ENCODE measurements at places on chromosomes 6 and 20.

DNA sequence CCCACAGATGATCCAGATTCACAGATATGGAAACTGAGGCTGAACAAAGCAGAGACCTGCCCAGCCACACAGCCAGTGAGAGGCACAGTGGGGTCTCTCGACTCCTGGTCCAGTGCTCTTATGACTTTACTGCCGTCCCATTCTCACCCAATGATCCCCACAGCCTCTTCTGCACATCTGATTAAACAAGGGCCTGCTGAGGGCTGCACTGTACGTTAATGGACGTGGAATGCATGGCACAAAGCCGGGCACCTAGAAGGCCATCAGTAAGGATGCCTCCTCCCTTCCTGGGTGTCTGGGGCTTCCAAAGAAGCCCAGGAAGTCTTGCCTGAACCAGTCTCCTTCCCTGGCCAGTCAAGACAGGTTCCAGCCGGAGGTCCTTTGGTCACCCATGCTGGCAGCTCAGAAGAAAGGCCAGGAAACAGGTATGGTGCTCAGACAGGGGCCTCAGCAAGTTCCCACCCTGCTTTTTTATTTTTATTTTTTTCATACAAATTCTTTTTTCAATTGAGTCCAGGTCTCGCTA, 3.8 kb downstream of the TFEB start:
- no peak for DNase-seq

- peak; percentile 57 for DNase-seq
Observed at GRCh38 chr6:97394160-97394748, 111.2 kb upstream of the MMS22L start.

DNA sequence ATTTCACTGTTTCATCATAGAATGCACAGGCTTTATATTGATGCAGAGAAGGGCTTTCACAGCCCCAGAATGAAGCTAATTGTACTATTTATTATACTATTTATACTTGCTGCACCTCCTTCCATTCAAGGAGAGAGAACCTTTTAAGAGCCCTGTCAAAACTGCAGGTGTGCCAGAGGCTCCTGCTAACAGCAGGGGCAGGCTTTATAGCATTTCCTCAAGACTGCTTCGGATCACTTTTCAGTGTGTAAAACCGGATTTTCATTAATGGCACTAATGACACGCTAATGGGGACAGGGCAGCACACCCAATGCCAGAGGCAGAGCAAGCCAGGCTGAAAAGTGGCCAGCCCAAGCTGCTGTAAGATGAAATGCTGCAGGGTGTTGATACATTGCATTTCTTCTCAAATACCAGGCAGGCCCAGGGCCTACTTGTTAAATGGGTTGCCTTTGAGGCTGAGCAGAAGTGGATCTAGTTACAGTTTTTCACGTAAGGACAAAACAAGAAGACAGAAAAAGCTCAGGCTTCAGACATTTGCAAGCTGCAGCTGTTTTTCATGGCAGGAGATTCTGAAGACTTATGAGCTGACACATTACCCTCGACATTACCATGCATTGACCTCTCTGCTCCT, 487.7 kb upstream of the BTBD3 start:
- no peak for DNase-seq

- no peak for DNase-seq
Observed at GRCh38 chr6:90264561-90264960, 32.1 kb downstream of the BACH2 start.

DNA sequence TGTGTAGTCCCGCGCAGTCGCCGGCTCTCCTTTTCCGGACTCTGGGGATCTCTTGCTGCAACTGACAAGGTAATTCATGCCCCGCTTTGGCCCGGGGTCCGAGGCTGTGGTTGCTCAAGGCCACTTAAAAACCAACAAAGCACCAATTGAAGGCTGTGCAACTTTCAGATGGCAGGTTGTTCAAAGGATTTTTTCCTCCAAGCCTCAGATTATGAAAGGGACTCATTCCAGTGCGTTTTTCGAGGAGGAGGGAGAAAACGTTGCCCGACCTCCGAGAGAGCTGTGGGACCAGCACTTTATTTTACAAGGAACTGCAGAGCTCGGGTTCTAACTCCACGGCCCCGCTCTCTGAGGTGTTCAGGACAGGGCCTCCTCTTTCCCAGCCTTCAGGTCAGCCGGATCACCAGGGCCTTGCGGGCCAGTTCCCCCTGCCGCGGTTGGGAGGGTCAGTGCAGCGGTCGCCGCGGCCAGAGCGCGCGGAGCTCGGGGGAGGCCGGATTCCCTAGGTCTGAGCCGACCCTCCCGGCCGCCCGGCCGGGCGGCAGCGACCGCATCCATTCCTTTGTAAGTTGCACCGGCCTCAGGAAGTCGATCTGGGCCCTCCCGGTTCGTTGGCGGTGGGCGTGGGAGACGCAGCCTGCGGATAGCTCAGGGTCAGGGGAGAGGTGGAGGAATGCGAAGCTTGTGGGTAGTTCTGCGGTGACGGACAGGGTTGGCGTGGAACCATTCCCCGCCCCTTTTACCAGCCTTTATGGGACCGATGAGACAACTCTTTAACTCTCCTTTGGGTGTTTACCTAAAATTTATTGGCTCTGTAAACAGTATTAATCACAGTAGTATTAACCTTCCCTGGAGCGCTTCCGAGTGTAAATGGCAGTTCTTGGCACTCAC, 1.6 kb downstream of the UTRN start:
- DNase-seq = no peak

GRCh38 chr6:14673201-14673600, 555.6 kb downstream of the CD83 start:
- no peak for DNase-seq

GRCh38 chr20:62208795-62209755, 11.0 kb downstream of the HRH3 start:
- DNase-seq = no peak

DNA sequence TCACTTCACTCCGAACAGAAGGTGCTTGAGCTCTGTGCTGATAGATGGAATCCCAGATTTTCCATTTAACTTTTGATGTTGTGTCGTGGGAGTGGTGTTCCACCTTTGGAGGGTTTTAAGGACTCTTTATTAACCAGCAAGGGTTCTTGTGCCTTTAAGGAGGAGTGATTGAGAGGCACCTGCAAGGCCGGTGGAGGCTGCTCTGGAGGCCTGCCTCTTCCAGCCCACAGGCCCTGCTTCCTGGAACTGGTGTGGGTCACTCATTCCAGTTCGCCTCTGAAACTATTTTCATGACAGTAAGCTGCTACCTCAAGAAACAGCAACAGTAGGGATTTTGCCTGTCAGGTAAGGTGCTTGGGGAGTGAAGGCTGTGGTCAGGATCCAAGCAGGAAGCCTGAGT, 58.8 kb upstream of the APCDD1L start:
- DNase-seq = no peak

DNA sequence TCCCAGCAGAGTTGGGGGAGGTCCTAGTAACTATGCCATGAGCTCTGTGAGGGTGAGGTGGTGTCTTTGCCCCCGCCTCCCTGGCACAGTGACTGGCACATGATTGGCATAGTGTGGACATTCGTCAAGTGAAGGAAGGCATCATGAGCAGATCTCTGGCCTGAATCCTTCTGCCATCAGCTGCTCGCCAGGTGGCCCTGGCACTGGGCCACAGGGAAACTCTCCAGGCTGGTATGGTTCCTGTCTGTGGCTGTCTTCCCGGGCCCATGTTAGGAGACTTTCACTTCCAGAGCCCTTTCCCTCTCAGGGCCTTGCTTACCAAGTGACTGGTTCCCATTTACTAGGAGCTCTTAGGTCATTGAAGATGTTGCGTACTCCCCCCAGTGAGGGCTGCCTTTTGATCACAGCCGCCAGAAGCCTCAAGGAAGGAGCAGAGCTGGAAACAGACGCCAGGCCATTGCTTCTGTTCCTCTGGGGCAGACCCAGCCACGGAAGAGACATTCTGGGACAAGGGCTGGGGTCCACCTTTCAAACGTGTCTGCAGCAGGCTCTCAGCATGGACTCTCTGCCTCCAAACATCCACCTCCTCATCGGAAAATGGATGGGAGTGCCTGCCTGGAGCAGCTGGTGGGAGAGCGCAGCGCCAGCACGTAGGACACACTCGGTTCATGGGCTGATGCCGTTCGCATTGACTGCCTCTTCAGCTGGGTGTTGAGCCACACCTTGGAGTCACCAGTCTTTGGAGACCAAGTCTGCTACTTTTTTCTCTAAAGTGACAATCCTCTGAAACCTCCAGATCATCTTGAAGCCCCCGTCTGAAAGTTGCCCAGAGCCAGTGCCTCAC, 67.2 kb downstream of the PTPN1 start:
- peak; percentile 58 for DNase-seq

DNA sequence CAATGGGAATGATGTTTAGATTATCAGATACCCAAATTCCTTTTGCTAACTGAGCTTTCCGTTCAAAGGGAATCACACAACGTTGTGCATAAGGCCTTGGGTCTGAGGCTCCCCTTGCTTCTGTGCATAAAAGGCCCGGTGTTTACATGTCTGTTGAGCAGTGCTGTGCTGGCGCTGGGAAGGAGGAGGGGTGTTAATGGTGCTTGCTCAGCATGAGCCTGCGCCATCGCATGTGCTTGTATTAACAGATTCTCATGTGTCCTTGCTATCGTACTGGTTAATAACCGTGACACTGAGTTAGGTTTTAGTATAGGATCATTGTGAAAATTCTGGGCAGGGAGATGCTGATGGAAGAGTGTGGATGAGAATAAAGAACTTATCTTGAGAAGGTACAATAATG, 62.3 kb upstream of the TRAF3IP2 start:
- no peak for DNase-seq

GRCh38 chr20:59371431-59371830, 71.0 kb downstream of the EDN3 start:
- no peak for DNase-seq

- DNase-seq = peak; percentile 87
Observed at GRCh38 chr6:43635387-43636307, at the start of gene MAD2L1BP. Gene MAD2L1BP, plus strand, starts transcription at chr6:43635840. Its CDS starts 36 bp downstream, at chr6:43635876.

- no peak for DNase-seq
Observed at GRCh38 chr20:55174635-55175034, 699.2 kb downstream of the DOK5 start.

GRCh38 chr6:130810307-130811030, 16.7 kb upstream of the SMLR1 start:
- DNase-seq = no peak

- no peak for DNase-seq
Observed at GRCh38 chr6:75220357-75220756, 14.5 kb upstream of the COL12A1 start.

DNA sequence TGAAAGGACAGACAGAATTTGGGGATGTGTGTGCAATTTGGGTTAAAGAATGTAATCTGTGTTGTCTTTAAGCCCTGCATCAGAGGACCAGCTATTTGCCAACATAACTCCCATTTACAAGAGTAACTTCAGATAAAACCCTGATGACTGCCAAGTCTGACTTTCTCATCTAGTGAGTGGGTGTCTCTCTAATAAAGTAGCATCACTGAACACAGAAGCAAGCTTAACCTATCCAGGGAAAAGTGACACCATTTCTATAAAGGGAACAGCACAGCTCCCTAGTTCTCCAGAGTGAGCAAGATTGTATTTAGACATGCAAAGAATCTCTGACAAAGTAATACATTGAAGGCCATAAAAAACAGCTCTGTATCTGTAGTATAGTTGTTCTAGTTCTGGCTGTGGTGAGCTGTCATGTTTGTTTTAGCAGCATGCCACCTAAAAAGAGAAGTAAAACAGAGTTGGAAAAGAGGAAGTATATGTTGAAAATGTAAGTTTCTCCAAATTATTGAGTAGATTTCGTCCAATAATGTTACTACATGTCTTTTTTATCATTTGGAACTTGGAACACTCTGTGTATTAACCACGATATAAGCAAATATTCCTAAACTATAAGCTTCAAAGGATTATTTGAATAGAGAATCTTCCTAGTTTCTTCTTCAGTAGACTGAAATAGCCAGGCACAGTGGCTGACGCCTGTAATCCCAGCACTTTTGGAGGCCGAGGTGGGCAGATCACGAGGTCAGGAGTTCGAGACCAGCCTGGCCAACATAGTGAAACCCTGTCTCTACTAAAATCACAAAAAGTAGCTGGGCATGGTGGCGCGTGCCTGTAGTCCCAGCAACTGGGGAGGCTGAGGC, 8.8 kb upstream of the PIM1 start:
- no peak for DNase-seq

DNA sequence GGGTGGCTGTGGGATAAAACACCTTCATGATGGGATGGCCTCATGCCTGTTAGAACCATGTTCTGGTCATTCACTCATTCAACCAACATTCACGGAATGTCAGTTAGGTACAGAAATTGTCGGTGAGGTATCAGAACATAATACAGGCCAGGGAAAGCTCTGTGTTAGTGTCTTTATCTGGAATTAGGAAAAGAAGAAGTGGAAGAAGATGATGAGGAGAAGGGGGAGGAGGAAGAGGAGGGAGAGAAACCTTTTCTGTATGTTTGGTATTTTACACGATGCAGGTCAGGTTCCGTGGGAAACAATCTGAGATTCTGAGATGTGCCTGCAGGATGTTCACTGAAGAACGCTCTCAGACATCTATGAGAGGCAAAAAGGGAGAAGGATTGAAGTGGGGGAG, 5.6 kb downstream of the ADTRP start:
- DNase-seq = no peak

DNA sequence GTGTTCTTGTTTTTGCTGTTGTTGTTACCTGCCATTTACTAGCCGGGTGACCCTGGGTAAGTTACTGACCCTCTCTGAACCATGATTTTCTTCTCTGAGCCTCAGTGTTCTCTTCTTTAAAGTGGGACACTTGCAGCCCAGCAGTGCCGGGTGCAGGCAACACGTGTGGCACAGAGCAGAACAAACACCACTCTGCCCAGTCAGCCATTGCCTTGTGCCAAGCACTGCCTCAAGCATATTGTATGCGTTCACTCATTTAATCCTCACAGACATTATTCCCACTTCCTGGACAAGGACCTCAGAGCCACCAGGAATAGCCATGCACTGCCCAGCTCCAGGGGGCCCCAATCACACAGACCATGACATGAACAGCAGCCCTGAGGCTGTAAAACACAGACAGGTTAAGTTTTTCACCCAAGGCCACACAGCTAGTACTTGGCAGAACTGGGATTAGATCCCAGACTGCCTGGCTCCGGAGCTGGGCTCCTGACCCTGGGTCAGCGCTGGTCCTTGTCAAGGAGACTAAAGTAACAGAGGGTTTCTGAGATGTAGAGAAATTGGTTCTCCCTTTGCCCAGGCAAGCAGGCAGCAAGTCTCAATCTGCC, 74.0 kb upstream of the PTPN1 start:
- no peak for DNase-seq

DNA sequence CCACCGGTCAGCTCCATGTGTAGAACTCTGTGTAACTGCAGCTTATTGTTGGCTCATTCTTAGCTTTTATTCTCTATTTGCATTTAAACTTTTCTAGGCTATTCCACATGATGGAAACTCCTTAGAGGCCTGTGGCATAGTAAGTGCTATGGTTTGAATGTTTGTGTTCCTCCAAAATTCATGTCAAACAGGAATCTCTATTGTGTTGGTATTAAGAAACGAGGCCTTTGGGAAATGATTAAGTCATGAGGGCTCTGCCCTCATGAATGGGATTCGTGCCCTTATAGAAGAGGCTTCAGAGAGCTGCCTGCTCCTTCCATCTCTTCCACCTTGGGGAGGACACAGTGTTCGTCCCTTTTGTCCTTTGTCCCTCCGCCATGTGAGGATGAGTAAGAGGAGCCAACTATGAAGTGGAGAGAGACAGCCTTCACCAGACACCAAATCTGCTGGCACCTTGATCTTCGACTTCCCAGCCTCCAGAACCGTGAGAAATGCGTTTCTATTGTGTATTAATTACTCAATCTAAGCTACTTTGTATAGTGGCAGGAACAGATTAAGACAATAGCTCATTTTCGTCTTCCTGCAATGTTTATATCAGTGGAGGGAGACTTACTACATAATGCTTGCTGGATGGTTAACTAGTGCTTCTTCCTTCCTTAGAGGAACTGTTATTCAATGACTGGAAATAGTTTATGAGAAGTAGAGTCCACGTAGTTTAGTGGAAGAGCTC, 361.1 kb downstream of the FARS2 start:
- DNase-seq = no peak

Measured in BE2C (cell line).